ENCODE measurements at places on chromosomes 7 and 10. TPM values are rescaled to one million over a fixed set of nuclear protein-coding genes. Genes with fewer than 3 reads are reported as not detected.

The CLDN4 gene
- polyA plus RNA-seq = 531 TPM

The TWNK gene
- 1.8 TPM for polyA plus RNA-seq

The ALKBH4 gene
- polyA plus RNA-seq = 10.0 TPM

The COBL gene
- 8.4 TPM for polyA plus RNA-seq

The FGFBP3 gene
- 0.22 TPM for polyA plus RNA-seq

The CYP3A7 gene
- 0.45 TPM for polyA plus RNA-seq

The CPA2 gene
- polyA plus RNA-seq = 16.0 TPM

The RARRES2 gene
- 39.0 TPM for polyA plus RNA-seq

The GALNT11 gene
- polyA plus RNA-seq = 23.6 TPM

The VPS37D gene
- polyA plus RNA-seq = 3.8 TPM

The KNDC1 gene
- 0.37 TPM for polyA plus RNA-seq

The ANXA8L1 gene
- polyA plus RNA-seq = not detected

The ABLIM1 gene
- polyA plus RNA-seq = 32.2 TPM

The TUBAL3 gene
- polyA plus RNA-seq = 11.4 TPM

The SLC29A4 gene
- 1.4 TPM for polyA plus RNA-seq

The CFAP43 gene
- polyA plus RNA-seq = 7.2 TPM
